Astrocyte of the cerebellum (primary cell): ENCODE measurements at places on chromosomes 5 and 9.
A peak's percentile ranks its signal among the peaks of the same experiment; 100 is the strongest.

DNA sequence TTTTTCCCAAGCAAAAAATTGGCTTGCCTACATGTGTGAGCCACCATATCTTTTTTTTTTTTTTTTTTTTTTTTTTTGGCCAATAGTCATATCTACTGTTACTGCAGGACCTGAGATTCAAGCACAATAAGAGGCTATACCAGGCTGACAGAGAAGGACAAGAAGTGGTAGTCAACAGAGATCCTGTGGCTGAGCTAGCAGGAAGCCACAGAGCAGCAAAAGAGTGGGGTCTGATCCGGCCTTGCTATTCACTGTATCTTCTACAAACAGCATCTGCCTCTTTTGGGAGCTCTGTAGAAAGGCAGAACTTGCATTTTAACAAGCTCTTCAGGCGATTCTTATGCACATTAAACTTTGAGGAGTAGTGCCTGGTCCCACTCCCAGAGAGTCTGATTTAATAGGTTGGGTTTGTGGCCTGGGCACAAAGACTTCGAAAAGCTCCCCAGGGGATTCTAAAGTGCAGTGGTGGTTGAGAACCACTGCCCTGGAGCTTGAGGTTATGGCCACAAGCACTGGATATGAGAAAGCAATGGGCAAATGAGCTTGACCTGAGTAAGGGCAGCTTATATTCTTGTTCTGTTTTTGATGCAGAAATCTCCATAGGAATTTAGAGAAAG, 162.8 kb downstream of the PIK3R1 start:
- DNase-seq = no peak

- DNase-seq = no peak
Measured at GRCh38 chr9:87676976-87677775, 48.7 kb upstream of the CTSL start.

- no peak for DNase-seq
Measured at GRCh38 chr5:142972064-142972570, 201.9 kb downstream of the ARHGAP26 start.

- no peak for DNase-seq
Measured at GRCh38 chr5:88819301-88819999, 63.5 kb downstream of the MEF2C start.

GRCh38 chr9:36192196-36192595, 1.5 kb downstream of the CLTA start:
- DNase-seq = no peak

GRCh38 chr5:103293719-103294118, 35.2 kb downstream of the MACIR start:
- no peak for DNase-seq

DNA sequence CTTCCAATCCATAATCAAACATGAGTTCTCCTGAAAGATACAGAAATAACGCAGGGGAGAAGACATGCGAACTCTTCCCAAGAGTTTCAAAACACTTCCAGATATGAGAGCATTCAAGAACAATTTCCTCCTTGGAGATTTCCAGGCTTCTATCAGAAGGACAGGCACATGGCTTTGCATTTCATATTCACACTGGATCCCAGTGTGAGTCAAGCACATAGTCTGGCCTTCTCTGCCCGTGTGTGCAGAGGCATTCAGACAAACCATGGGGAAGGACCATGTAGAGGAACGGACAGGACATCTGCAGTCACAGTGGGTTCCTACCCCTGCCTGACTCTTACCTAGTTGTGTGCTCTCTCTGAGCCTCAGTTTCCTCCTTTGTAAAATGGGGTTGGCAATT, 384.5 kb downstream of the NTRK2 start:
- DNase-seq = no peak

GRCh38 chr5:64156261-64156660, 9.4 kb upstream of the RNF180 start:
- no peak for DNase-seq

GRCh38 chr9:5630081-5630507, 1.2 kb downstream of the RIC1 start:
- DNase-seq = peak; percentile 44

DNA sequence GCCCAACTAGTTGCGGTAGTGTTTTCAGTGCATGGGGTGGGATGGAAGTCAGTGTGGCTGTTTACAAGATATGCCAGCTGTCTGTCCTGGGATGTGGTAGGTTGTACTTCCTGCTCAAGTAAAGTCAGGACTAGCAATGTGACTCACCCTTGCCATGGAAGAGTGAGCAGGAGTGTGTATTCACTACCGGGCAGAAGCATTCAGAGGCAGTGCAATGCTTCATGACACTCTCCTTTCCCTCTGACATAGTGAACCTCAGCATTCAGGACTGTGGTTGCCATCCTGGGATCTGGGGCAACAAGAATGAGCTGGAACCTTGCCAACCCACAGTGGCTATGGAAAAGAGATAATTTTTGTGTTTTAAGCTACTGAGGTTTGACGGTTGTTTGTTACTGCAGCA, 68.9 kb downstream of the BOD1 start:
- DNase-seq = peak; percentile 16

DNA sequence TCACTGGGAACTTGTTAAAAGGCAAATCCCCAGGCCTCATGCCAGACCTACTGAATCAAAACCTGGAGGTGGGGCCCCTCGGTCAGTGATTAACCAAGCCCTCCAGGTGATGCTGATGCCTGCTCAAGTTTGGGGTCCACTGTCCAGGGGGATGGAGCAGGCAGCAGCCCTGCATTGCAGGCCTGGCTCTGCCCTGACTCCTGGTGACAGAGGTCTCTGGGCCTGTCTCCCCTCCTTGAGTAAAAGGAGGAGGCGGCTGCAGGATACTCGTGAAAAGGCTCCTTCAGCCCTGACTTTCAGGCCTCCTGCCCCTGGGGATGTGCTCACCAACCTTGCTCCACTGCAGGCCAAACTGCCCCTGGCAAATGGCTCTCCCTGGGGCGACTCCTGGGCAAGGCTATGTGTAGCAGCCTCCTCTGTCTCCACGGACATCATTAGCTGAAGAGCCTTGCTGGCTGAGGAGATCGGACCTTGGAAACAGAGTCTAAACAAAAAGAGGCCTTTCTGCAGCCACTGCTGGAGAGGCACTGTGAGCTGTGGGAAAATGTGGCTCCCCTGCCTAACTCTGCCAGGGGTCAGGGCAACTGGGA, 134.8 kb upstream of the ALDH1B1 start:
- no peak for DNase-seq

- DNase-seq = no peak
Measured at GRCh38 chr9:98879963-98880310, 63.8 kb upstream of the COL15A1 start.

DNA sequence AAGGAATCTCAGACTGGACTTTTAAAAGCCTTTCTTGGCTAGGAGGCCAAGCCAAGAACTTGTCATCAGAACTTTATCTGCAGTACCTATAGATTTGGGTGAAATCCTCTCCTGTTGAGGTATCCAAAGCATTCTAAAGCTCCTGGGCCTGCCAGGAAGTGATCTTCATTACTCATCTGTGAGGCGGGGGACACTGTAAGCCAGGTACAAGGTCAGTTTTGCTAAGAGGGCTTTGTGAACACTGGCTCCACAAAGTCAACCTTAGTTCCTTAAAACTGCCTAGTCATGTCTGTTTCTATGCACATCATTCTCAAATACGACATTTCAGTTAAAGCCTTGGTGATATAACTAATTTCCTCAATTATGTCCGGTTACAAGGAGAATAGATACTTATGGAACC, 236.7 kb downstream of the PIK3R1 start:
- DNase-seq = no peak

- no peak for DNase-seq
Measured at GRCh38 chr9:13728917-13729811, 449.7 kb upstream of the MPDZ start.

- DNase-seq = no peak
Measured at GRCh38 chr5:14417792-14418765, 163.5 kb upstream of the OTULINL start.

GRCh38 chr9:77454663-77455062, 193.5 kb downstream of the GNA14 start:
- peak; percentile 76 for DNase-seq

DNA sequence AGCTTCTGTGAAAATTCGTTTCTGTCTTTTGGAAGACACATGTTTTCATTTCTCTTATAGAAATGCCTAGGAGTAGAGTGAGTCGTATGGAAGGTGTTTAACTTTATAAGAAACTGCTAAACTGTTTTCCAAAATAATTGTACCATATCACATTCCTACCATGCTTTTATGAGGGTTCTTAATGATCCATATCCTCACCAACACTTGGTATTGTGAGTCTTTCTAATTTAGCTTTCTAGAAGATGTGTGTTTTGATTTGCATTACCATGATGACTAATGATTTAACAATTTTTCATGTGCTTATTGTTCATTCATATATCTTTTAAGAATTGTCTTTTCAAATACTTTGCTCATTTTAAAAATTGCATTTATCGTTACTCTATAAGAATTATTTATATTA, 223.6 kb downstream of the COMMD10 start:
- DNase-seq = no peak

DNA sequence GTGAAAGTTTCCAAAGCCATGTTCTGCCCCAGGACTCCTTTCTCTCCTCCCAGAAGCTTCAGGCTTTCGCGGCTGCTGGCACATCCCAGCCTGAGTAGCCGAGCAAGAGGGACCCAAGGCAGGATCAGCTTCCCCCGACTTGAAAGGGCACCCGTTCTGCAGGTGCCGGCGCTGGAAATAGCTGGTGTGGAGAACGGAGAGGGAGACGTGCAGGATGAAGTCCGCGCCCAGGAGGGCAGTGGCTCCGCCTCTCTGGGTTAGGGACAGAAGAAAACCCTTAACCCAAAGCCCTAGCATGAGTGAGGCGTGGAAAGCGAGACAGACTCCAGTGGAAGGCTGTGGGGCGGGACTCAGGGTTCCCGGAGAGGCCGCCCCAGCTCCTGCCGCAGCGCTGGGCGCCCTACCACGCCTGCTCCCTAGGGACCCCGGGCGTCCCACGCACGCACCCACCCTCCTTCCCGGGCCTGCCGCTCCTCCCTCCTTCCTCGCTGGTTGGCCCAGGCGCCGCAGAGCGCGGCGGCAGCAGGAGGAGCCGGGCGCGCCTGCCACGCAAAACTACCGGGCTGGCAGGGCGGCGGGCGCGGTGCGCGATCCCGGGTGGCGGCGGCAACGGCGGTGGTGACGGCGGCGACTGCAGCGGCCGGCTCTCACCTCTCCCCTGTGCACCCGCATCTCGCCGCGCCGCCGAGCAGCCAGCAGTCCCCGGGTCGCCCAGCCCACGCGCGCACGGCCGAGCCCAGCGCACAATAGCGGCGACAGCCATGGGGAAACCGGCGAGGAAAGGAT, at the start of gene SLC1A1:
Gene SLC1A1, plus strand, starts transcription at position 550 of the 786 bp plus-strand sequence. Its CDS starts 212 bp downstream, at position 762.
- DNase-seq = peak; percentile 11

GRCh38 chr5:55668356-55668755, 43.8 kb downstream of the SLC38A9 start:
- peak; percentile 69 for DNase-seq

- DNase-seq = no peak
Measured at GRCh38 chr5:141051521-141051866, 320 bp downstream of the PCDHB1 start.

GRCh38 chr5:9540791-9541190, 5.1 kb downstream of the SEMA5A start:
- DNase-seq = no peak

- DNase-seq = no peak
Measured at GRCh38 chr5:84304599-84304998, 80.1 kb downstream of the EDIL3 start.

DNA sequence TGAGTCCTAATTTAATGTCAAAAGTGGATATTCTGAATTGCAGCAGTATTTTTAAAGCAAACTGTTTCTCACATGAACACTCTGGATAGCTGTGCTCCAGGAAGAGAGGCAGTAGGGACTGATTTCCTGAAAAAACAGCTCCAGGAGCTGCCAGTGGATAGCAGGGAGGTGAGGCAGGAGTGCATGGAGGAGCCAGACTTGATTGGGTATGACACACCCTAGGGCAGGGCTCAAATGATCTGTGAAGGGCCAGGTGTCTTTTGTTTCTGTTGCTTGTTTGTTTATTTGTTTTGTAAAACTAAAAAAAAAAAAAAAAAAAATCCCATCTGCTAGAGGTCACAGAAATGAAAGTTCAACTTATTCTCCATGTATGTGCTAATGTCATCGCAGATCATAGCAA, 83.4 kb downstream of the ADRB2 start:
- DNase-seq = no peak
